Tibial nerve (tissue), 4 donors: ENCODE measurements at places on chromosomes 6 and 20. TPM values are rescaled to one million over a fixed set of nuclear protein-coding genes. Genes with fewer than 3 reads are reported as not detected.

DNA sequence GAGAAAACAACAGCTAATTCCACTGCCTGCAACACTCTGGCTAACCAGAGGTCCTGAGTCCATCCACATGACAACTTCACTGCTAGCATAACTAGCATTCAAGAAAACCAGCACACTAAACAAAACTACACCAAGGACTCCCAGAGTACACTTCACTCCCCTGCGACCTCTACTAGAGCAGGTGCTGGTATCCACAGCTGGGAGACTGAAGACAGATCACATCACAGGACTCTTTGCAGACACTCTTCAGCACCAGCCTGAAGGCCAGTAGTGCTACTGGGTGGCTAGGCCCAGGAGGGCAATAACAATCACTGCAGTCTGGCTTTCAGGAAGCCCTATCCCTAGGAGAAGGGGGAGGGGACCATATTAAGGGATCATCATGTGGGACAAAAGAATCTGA, 54.4 kb upstream of the MYB start:
- no peak for DNase-seq

DNA sequence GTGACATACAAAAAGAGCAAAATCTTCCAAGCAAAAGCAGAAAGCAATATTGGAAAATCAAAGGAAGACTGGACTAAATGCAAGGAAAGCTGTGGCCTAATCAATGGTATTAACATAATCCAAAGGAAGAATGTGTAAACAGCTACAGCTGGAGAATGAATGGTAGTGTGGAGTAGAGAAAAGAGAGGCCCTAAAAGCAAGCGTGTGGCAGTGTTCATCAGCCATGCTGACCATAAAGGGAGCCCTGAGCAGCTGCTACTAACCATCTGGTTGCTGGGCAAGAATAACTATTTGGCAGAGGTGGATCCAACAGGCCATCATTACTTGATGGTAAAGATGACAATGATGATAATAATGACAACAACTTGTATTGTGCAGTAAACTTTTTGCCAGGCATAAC, 148.5 kb upstream of the BEND6 start:
- no peak for DNase-seq

DNA sequence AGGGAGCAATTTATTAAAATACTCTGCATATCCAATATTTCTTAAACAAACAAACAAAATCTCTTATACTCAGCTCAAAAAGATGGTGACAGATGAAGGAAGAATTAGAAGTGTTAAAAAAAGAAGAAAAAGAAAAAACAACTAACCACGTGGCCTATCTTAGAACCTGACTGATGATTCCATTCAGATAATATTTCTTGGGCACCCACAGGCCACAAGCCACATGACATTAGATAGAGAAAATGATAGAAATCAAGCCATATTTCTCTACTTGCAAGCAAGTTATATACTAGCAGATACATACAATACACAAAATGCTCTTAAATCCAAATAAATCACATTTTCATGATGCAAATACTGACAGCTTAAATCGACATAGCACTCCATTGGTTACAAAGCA, 14.5 kb upstream of the RAMACL start:
- no peak for DNase-seq

GRCh38 chr6:119241111-119241465, 108.5 kb downstream of the MAN1A1 start:
- DNase-seq = no peak

DNA sequence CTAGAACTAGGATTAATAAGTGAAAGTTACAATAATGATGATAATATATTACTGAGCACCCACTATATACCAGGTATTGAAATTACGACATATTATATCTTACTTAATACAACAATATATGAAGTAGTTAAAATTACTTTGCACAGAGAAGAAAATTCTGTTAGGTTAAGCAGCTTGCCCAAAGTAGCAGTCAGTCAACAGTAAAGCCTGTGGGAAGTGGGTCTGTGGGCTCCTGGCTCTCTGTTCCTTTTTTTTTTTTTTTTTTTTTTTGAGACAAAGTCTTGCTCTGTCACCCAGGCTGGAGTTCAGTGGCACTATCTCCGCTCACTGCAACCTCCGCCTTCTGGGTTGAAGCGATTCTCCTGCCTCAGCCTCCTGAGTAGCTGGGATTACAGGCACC, 4.8 kb upstream of the GTF2H4 start:
- DNase-seq = no peak

DNA sequence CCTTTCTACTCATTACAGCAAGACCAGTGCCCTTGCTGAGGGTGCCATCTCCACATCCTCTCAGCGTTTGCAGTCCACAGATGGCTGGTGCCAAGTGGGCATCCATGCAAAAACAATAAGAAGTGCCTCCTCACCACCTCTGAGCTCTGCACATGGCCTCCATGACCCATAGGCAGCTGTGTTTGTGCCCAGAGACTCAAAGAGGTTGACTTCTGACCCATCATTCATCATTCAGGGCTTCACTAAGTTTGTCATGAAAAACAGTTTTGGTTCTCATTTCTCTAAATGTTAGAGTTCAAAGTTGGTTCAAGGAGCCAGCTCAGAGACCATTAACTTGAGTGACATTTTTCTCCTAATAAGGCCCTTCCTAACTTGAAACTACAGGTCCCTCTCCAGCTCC, 512.6 kb upstream of the MAP3K7 start:
- no peak for DNase-seq

Gene WFDC10B
- total RNA-seq = not detected

Gene TFAP2C
- 2.1 TPM for total RNA-seq

Gene FAM209B
- not detected for total RNA-seq

- no peak for DNase-seq
Measured at GRCh38 chr6:128886706-128887105, 3.8 kb downstream of the LAMA2 start.

DNA sequence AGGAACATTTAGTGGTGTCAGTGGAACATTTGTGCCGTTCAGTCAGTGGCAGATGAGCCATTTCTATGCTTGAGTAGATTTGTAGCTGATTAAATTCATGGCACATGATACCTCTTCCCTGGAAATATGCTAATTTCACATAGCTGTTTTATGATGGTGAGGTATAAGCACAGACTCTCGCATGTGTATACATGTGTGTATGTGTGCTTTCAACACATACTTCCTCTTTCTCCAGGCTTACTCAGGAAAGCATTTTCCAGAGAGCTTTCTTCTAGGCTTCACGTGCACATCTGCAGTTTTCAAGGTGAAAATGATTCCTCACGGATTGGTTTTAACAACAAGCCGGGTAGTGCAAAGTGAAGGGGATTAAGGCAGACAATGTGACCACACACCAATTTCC, 396.5 kb downstream of the HDGFL1 start:
- no peak for DNase-seq

DNA sequence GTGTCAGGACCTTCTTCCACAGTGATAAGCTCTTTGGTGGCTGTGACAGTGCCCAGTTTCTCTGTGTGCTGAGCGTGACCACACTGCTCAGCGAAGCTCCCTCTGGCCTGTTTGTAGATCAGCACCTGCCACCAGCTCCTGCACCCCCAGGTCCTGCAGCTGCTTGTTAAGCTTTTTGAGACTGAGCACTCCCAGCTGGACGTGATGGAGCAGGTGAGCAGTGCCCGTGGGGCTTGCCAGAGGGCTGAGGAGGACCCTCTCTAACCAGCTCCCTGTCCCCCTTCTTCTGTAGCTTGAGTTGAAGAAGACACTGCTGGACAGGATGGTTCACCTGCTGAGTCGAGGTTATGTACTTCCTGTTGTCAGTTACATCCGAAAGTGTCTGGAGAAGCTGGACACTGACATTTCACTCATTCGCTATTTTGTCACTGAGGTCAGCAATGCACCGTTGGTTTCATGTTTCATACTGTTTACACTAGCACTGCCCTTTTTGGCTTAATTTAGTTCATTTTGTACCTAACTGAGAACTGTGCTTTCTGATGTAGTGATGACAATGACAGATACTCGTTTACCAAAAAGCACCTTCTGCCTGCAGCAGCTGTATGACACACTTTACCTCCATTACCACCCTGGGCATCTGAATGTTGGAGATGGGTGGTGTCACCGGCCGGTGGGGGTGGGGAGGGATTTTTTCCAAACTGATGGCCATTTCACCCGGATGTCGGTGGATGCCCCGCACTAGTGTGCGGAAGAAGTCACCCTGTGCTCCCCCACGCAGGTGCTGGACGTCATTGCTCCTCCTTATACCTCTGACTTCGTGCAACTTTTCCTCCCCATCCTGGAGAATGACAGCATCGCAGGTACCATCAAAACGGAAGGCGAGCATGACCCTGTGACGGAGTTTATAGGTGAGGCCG, 12.5 kb downstream of the NELFCD start:
- peak; percentile 11 for DNase-seq

DNA sequence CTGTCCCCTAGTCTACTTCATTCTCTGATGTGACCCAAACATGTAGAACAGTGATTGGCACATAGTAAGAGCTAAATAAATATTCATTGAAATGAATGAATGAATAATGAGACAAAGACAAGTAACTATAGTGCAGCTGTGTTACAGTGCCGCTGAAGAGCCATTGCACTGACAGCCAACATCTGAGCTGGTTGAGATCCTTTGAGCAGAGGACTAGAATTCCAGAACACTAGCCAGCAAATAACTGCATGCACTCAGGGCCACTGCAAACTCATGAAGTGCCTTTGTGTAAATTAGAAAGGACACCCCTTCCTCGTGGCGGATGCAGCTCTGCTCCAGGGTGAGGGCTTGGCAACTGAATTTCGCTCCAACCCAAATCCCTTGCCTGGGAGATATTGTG, 230.3 kb upstream of the CDYL start:
- DNase-seq = no peak

DNA sequence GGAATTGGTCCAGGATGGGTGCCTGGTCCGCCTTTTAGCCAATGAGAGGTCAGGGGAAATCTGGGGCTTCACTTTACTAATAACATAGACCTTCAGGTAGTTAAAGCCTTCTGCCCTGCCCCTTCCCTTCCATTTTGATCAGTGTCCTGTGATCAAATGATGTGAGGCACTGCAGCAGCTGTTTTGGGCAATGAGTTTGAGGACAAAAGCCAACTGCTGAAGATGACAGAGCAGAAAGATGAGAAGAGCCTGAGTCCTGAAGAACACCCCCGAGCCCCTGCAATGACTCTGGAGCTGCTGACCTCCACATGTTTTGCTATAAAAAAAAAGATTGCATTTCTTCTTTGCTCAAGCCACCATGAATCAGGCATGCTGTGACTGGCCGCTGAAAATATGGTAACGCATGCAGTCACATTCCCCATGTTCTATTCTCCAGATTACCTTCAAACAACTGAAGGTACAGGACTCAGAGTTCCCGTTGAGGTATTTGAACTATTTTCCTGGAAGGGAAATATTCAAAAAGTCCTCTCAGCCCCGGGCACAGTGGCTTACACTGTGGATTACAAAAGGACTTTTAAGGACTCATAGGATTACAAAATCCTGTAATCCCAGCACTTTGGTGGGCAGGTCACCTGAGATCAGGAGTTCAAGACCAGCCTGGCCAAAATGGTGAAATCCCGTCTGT, 45.7 kb upstream of the B4GALT5 start:
- no peak for DNase-seq

- no peak for DNase-seq
Measured at GRCh38 chr6:148348335-148348734, 5.7 kb downstream of the SASH1 start.

Gene CPXM1
- total RNA-seq = 3.6 TPM

Gene CST4
- not detected for total RNA-seq

GRCh38 chr6:72035486-72035885, 149.1 kb downstream of the RIMS1 start:
- DNase-seq = no peak

- DNase-seq = no peak
Measured at GRCh38 chr20:58944610-58945009, 36.4 kb upstream of the NELFCD start.

GRCh38 chr6:105045526-105045925, 88.6 kb downstream of the LIN28B start:
- no peak for DNase-seq

DNA sequence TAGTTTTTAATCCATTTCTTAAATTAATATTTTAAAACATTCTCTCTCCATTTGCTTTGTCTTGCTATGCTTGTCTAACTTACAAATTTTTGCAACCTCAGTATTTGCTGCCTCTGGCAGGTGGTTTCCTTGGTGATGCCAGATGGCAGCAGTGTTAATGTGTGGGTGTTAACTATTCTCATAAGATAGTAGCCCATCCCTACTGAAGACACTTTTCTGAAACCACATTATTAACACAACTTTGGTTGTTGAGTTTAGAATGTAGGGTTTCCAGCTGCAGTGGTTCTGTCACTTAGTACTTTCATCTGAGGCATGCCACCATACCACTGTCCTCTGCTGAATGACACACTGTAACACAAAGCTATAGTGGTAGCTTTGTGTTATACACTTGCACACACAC, 75.1 kb downstream of the MYO6 start:
- no peak for DNase-seq

- no peak for DNase-seq
Measured at GRCh38 chr20:31842471-31843157, 2.8 kb downstream of the FOXS1 start.

Gene FNDC1
- total RNA-seq = 6.3 TPM

DNA sequence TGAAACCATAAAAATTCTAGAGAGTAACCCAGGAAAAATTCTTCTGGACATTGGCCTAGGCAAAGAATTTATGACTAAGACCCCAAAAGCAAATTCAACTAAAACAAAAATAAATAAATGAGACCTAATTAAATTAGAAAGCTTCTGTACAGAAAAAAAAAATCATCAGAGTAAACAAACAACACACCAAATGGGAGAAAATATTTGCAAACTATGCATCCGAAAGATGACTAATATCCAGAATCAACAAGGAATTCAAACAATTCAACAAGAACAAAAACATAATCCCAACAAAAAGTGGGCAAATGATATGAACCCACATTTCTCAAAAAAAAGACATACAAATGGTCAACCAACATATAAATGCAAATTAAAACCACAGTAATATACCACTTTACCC, 242.6 kb upstream of the CDYL start:
- DNase-seq = no peak

GRCh38 chr20:35907017-35907701, 47.1 kb downstream of the SCAND1 start:
- DNase-seq = no peak

Gene KCNG1
- 1.2 TPM for total RNA-seq

Gene MYB
- 0.78 TPM for total RNA-seq

DNA sequence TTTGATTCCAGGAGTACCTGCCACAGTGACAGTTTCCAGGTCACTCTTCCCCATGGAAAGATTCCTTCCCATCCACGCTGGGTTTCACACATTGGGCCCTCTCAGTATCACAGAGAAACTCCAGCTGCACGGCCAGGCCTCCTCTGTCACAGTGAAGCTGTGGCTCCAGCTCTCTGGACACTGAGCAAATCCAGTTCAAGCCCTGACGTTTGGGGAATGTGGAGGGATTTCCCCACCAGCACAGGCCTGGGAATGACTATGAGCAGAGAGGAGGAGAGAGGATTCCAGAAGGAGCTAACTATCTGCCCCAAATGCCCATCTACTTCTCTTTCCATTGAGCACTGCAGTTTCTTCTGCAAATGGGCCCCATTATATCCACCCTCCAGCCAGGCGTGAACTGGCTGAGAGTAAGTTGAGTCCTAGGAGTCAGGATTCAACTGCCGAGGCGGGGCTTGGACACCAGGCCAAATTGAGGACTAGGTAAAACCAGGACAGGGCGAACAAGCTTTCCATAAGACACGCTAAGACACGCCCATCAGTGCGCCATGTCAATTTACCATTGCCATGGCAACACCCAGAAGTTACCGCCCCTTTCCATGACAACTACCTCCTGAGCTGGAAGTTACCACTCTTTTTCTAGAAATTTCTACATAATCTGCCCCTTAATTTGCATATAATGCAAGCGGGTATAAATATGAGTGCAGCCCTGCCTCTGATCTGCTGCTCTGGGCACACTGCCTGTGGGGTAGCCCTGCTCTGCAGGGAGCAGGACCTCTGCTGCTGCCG, 9.2 kb upstream of the BNIP5 start:
- no peak for DNase-seq
